Colonic mucosa (tissue), 4 donors: ENCODE measurements at places on chromosomes 12 and 14. TPM values are rescaled to one million over a fixed set of nuclear protein-coding genes. Genes with fewer than 3 reads are reported as not detected.

GRCh38 chr14:25237845-25238244 is 187.9 kb upstream of the STXBP6 start:
- DNase-seq: peak; percentile 28

DNA sequence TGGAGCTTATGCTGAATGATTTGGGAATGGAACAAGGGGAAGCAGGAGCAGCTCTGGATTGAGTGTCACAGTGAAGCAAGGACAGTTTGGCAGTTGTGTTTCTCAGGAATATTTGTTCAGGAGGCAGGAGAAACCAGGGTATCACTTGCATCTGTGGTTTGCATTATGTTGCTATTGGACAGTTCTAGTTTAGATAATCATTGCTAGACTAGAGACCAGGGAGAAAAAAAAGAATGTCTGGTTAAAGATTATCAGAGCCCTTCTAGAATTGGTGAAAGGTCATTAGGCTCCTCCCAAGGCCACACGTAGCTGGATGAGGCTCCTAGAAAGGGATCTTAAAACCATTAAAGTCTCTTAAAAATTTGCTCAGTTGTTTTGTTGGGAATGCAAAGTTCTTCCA is 17.0 kb upstream of the SRSF5 start:
- peak; percentile 52 for DNase-seq

- peak; percentile 70 for DNase-seq
Observed at GRCh38 chr14:95319312-95320077, at the start of gene CLMN. CLMN (minus strand) TSS chr14:95319908; CDS start chr14:95319792, 116 bp downstream.

DNA sequence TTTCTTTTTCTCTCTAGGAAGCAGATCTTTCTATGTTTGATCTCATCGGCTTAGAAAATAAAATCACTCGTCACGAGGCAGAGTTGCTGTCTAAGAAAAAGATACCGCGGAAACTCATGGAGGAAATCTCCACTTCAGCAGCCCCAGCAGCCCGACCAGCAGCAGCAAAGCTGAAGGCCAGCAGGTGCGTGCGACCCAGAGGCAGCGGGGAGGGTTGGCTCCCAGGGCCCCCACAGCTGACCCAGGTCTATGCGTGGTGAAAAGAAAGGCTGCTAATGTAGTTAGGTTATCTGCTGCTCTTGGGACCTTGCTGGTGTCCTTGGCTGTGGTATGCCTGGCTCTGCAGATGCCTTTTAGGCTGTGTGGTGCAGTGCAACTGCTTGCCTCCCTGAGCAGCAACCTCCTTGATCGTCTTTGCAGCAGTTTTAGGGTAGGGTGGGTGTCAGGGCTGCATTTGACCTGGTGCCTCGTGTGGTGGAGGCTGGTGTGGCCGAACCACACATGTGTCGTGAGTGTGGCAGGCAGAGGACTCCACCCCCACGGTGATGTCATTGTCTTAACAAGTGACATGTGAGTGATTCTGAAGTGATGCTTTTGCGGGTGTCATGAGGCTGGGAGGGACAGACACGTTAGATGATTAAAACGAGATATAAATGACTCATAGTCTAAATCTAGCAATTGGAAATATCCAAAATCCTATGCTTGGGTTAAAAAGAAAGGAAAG is 68.6 kb downstream of the EP400 start:
- no peak for DNase-seq

ADGRD1 gene
- 3.6 TPM for total RNA-seq

DNA sequence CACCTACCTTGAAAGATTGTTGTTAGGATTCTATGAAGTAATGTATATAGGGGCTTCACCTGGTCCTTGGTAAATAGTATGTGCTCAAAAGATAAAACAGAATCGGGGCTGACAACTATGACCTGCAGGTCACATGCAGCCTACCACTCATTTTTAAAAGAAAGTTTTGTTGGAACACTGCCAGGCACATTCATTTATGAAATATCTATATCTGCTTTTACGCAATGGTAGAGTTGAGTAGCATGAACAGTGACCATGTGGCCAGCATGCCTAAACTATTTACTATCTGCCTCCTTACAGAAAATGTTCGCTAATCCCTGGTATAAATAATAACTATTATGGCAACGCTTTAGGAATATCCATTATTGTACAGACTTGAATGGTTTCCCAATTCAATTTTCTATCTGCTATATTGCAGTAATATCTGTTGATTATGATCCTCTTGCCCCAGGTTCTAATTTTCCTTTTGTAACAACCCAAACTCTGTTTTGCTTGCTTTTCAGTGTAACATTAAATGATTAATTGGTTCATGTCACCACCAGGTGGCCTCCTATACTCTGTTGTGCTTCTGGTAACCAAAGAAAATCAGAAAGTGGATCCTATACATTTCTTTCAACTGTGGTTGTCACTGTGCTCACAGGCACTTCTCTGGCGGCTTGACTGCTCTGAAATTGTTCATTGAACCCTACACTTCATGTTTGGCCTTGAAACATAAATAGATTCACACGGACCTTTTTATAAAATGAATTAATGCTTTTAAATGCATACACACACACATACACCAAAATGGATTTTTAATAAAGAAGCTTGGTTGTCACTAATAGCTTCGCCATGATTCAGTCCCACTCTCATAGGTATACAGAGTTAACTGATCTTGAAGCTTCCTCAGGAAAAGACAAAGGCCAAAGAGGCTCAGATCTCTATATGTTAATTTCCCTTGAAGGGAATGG is 227.7 kb upstream of the NPAS3 start:
- peak; percentile 22 for DNase-seq

KTN1 gene
- 149 TPM for total RNA-seq

PRIM1 gene
- total RNA-seq: 18.6 TPM

NDRG2 gene
- total RNA-seq: 171 TPM

DNA sequence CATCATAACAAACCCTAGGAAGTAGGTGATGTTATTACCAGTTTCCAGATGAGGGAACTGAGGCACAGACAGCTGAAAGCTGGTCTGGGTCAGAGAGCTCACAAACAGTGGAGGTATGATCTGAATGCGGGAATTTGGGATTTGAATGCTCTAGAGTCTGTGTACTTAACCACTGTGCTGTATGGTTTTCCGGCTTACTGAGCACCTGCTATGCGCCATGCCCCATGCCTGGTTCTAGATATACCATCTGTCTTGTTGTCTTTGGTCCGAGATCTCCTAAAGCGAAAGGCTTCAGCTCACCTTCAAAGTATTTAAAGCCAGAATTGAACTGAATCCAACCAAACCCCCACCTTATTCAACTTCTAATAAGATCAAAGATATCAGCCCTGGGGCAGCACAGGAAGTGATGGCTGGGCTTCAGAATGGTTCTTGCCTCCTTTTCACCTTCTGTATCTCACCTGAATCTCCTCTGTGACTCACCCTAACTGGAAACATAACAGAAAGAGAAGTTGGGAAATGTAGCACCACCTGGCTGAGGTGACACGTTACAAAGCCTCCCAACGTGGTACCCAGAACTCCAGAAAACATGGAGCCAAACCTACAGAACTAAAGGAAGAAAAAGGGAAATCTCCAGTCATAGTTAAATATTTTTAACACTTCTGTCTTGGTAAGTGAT is 54.3 kb downstream of the PRMT8 start:
- DNase-seq: no peak

PTCSC3 gene
- total RNA-seq: not detected

GRCh38 chr12:62003226-62003625 is 257.0 kb upstream of the USP15 start:
- DNase-seq: no peak
